ENCODE measurements at places on chromosomes 7 and 10.
A peak's percentile ranks its signal among the peaks of the same experiment; 100 is the strongest.

DNA sequence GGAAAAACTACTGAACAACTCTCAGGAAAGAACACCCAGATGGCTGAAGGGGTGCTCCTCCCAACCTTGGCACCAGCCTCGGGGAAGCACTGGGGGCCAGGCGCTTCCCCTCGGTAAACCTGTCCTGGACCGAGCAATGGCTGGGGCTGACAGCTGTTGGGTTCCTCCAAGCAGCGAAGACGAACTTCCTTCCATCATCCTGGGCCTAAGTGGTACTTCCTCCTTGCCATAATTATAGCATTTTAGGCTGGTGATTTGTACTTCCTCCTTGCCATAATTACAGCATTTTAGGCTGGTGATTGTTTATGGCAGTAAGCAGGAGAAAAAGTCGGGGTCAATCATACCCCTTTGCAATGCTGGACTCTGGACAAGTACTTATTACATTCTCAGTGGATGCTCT lies 69.3 kb downstream of the MYOF start:
- no peak for ATAC-seq

DNA sequence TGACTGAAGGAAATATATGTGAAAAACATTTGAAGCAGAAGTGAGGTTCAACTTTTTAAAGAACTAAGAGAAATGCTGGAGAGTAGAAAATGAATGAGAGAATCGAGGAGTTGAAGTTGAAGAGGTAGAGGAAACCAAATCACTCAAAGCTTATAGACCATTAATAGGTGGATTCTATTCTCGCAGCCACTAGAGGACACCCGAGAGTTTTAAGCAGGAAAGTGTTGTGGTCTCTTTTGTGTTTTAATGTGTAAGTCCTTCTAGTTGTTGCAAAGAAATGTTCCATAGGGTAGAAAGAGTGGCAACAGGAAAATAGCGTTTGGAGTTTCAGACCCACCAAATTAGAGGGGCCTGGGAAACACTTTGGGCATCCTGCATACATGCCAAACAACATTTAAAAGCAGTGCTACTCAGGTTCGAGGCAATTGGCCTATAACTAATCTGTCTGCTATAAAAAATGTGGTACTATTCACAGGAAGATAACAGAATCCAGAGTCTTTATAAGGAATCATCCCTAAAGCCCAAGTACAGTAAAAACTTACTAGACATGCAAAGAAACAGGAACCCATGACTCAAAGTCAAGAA lies 75.3 kb upstream of the TAS2R16 start:
- ATAC-seq, result peak; percentile 74

GRCh38 chr7:118311121-118311836 lies 86.8 kb downstream of the ANKRD7 start:
- no peak for ATAC-seq

DNA sequence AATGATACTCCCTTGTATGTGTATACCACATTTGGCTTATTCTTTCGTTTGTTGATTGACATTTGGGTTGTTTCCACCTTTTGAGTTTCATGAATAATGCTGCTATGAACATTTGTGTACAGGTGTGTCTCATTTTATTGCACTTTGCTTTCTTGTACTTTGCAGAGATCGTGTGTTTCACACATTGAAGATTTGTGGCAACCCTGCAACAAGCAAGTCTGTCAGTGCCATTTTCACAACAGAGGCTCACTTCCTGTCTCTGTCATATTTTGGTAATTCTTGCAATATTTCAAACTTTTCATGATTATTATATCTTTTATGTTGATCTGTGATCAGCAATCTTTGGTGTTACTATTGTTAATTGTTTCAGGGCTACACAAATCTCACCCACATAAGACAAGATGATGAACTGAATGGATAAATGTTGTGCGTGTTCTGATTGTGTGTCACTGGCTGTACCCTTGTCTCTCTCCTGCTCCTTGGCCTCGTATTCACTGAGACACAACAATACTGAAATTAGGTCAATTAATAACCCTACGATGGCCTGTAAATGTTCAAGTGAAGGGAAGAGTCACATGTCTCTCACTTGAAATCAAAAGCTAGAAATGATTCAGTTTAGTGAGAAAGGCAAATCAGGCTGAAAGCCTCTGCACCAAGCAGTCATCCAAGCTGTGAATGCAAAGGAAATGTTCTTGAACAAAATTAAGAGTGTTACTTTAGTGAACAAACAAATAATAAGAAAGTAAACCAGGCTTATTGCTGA lies 133.6 kb upstream of the JCAD start:
- no peak for ATAC-seq

- no peak for ATAC-seq
Measured at GRCh38 chr10:35508647-35509046, 96.5 kb upstream of the GJD4 start.

DNA sequence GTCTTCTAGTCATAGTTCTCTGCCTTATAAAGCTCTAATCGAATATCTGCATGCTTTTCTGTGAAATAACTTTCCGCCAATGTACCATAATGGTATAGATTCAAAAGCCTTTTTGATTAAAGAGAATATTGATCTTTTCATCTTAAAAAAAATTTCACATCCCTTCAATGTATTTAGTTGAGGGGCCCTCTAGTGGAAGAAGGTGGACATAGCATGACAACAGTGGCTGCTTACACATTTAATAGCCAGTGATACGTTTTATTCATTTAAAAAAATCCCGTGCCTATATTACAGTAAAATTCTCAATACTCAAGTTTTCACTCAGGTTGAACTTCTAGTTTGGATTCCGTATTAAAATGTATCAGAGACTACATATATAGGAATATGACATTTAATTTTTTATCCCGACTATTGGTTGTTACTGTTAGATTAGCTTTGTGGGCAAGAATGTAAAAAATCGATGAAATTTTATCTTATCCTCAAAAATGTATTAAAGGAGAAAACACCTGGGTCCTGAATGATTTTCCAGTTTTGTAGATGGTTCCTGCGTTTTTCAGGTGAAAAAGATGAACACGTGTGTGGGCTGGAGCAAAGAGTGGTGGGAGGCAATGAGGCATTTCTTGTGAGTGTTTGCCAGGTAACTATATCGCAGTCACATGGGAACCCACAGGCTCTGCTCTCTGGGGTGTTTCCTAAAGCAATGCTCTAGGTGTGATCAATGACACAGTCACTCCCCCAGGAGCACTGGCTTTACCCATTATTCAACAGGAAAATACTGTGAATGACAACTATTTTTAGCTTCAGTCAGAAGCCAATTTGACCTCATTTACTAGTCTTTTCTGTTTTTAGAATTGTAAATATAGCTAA lies 24.1 kb upstream of the PNLIP start:
- ATAC-seq, result peak; percentile 48

DNA sequence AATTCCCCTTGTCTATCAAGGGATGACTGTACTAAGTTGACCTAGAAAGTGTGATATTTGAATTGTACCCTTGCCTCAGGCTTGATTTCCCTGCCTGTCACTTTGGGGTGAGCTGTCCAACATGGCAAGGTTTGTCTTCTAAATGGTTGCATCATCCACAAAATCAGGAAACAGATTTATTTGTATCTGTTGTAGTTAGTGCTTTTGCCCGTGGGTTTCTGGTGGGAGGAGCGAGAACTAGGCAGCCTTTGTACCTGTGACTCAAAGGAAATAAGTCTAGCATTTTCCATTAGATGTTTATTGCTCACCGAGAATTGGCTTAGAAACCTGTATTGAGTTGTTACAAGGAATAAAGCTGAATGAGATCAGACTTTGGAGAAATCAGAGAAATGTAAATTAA lies 650.8 kb downstream of the LRMDA start:
- ATAC-seq, result no peak

GRCh38 chr10:77554996-77555397 lies 82.6 kb downstream of the KCNMA1 start:
- ATAC-seq, result no peak

GRCh38 chr7:5296611-5297226 lies 14.0 kb downstream of the SLC29A4 start:
- no peak for ATAC-seq

GRCh38 chr10:60816628-60817397 lies 38.5 kb downstream of the CDK1 start:
- peak; percentile 83 for ATAC-seq

- ATAC-seq, result no peak
Measured at GRCh38 chr7:151242159-151243044, 6.1 kb downstream of the SMARCD3 start.

GRCh38 chr7:91357379-91357778 lies 93.1 kb downstream of the FZD1 start:
- no peak for ATAC-seq

DNA sequence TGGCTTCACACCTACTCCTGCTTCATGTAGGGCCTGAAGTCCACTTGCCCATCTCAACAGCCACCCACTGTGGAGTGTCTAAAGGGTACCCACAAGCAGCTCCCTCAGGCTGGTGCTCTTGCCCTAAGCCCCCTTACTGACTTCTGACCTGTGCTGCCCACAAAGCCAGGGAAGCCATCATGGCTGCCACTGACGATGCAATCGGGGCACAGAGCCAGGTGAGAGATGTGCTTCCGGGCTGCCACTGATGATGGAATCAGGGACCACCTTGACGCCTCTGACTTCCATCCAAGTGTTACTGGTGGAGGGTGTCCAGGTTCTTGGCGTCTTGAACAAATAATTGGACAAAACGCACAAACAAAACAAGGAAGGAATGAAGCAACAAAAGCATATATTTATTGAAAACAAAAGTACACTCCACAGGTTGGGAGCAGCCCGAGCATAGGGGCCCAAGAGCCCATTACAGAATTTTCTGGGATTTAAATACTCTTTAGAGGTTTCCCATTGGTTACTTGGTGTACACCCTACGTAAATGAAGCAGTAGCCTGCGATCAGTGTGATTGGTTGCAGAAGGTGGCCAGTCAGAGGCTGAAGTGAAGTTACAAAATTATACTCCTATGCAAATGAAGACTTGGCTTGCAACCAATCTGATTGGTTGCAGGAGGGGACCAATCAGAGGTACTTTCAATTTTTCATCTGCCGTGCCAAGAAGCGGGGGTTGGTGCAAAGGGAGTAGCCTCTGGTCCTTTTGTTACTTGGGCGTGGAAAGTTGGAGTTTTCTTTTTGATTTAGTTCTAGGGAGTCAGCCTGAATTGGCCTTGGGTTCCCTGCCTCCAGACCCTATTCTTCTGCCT lies 4.5 kb downstream of the CPA2 start:
- ATAC-seq, result no peak

DNA sequence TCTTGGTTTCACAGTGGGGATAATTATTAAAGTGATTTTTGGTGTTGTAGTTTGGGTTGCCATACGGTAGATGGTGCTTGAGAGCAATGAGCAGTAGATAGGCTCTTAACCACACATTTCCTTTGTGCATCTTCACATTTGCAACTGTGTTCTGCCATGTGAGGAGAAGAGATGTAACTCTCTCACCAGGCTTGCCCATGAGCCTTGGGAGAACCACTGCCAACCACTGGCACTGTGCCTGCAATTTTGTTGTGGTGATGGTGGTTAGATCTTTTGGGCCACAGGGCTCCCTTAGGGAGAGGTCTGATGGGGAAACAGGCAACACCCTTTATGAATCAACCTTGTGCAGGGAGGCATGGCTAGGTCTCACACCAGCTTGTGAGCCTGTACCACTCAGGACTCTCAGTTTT lies 204.3 kb downstream of the CCDC7 start:
- no peak for ATAC-seq

DNA sequence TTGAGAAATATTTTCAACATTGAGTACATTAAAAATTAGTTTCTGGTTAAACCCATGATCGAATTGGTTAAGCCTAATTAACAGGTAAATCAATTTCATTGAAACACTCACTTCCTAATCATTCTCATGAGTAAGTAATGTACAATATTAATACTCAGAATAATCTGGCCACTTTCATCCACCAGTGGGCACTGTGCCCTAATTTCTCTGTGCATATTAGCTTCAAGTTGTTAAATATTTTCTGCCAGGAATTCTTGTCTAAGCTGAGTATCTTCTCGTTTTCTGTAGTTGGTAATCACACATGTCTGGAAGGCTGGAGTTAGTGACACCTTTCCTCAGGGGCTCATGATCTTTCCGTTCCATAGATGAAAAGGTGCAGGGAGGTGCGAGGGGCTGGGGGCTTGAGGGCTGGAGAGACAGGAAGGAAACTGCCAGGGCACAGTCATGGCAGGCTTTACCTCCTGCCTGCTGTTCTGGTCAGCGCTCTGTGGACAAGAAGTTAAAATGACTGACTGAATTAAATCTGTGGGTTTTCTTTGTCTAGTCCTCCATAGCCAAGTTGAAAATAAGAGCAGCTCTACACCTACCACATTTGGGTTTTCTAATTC lies 71.9 kb downstream of the WIPF3 start:
- peak; percentile 88 for ATAC-seq

DNA sequence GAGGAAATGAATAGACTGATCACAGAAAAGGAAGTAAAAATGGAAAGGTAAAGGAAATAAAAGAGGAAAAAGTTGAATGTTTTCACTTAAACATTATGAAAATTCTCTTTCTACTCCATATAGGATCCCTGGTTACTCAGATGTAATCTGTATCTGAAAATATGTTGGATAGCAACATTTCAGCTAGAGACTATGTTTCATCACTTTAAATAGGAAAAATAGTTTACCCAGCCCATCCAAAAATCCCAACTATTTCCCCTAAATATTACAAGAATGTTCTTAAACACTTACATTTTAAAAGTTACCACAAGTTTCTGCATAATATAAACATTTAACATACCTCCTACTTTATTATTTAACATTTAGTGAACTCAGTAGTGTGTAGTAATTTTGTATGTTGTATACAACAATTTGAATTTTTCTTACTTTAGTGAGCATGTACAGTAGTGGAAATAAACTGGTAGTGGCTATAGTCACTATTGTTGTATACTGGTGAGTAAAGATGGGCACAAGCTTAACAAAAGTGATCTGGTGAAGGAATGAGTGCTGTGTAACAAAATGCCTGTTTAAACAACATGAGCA lies 27.1 kb downstream of the SLF2 start:
- no peak for ATAC-seq

DNA sequence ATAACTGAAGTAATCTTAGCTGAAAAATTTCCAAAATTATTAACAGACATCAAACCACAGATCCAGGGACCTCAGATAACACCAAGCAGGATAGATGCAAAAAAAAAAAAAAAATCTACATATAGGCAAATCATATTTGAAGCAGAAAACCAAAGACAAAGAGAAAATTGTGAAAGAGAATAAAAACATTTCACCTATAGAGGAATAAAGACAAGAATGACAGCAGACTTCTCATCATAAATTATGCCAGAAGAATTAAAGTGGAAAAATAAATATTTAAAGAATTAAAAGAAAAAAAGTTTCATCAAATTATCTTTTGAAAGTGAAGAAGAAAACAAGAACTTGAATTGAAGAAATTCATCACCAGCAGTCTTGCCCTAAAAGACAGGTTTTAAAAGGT lies 467.5 kb downstream of the GPAM start:
- ATAC-seq, result no peak

DNA sequence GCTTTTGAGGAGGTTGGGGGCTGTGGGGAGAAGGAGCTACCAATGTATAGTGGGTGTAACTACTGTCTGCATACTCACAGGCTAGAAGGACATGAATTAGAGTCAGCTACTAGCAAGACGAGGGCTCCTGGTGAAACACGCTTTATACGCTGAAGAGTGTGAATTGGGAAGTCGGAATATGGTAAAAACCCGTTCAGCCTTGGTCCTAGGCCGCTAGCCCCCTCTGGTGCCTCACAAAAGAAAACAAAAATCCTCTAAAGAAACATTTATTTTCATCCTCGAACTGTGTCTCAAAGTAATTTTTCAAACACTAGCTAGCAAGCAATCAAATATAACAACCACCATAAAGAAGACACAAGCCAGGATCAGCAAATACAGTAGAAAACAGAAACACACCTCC lies 338.1 kb upstream of the SEMA3C start:
- ATAC-seq, result peak; percentile 24

- no peak for ATAC-seq
Measured at GRCh38 chr10:20670579-20670978, 226.5 kb downstream of the NEBL start.

Measured in SK-N-SH treated with all-trans-retinoic acid at 6 μM for 48 hours (cell line).